Stimulated activated CD4-positive, alpha-beta T cell treated with anti-CD3 and anti-CD28 coated beads, Interleukin-4, amount 100 ng/mL, for 48 hours (primary cell): ENCODE measurements at places on chromosomes 7 and 10.

- no peak for DNase-seq
These were observed 396 bp upstream of the EXOC4 start for GRCh38 chr7:133252506-133252857.

DNA sequence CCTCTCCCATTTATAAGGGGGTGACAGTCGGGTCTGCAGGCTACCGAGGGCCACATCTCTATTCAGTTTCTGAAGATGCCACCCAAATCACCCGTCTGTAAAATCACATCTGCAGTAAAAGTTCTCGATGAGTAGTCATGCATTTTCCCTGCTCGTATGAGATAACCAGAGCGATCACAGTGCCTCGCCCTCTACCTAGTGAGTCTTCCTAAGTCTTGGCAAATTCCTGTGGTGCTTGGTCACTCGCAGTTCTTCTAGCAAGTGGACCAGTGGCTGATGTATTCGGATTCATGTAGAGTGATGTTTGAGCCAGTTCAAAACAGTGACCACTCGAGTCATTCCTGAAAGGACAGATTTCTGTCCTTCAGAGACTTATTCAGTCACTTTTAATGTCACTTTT is 44.9 kb downstream of the INSYN2A start:
- DNase-seq: no peak

DNA sequence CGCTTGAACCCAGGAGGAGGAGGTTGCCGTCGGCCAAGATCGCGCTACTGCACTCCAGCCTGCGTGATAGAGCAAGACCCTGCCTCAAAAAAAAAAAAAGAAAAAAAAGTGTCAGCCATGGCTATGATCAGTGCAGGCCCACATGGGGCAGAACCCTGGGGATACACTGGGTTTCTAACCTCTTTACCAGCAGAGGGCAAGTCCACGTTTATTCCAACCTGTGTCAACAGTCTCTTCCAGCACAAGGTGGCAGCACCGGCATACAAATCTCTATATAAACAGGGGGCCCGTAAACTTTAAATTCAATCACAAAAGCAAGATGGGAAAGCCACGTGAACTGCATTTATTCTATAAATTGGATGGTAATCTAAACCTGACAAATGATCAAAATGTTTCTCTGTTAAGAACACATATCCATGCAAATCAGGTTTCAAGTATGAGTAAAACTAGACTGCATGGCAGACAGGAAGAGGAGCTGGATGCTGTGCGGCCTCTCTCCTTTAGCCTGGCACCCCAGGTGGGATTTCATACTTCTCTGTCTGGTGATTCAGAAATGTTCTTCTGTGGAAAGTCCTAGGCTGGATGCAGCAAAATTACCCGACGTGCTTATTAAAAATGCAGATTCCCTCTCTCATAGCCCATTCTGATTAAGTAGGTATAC is 60.0 kb upstream of the STEAP1B start:
- peak; percentile 51 for DNase-seq

DNA sequence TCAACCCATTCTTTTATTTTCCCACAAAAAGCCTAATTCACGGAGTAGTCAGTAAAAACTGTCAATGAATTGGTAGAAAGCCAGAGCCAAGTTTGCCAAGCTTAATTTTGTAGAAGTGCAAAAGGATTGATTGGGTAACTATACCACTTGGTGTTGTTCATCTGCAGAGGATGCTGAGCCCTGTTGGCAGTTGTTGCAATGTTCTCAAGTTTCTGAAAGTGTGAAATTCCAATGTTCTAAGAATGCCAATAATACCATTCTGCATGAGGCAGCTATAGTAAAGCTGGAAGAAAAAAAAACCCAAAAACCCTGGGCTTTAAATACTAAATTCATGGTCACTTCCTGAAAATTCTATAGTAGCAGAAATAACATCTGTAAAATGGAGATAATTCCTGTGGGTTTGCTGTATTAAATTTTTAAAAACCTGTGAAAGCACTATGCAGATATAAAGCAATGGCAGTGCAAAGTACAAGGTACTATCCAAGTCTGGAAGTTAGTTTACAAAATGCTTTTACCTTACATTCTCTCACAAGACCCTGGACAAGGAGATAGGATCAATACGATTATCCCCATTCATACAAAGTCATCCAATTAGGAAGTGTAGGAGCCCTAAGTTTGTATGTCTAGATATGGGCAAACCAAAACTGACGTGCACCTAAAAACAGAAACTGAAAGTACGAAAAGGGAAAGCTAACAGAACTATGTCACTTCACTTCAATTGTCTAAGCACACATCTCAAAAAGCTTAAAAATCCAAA is 6.0 kb upstream of the PON1 start:
- DNase-seq: no peak

GRCh38 chr10:5449227-5449626 is 36.9 kb downstream of the NET1 start:
- no peak for DNase-seq

DNA sequence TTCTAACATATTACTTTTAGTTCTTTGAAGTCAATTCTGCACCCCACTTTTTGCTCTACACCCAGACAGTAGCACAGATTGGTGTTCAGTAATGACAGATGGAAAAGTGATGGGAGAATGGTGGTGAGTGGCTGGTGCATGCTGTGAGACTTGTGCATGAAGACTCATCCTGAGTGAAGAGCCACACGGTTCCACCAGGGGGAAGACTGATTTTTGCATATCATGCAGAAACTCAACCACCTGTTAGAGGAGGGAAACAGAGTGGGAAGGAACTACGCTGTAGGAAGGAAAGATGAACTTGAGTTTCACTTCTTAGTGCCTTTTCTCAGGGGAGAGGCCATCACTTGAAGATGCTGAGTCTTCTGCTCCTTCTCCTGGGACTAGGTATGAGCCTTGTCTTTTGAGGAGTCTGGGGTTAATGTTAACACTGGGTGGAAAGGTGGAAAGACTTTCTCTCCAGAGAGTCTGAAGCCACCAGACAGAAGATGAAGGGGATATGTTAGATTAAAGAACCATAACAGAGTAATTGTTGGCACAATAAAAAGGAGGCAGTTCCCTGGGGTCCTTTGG is 9.3 kb upstream of the PRSS1 start:
- DNase-seq: no peak

- DNase-seq: no peak
These were observed 78.5 kb upstream of the PCBD1 start for GRCh38 chr10:70966646-70967553.
